Heart left ventricle (tissue), 16 donors: ENCODE measurements at places on chromosomes 6 and 20.

- peak; percentile 88 for DNase-seq
Measured at GRCh38 chr20:19688031-19688806, 69.8 kb upstream of the RIN2 start.

- DNase-seq = no peak
Measured at GRCh38 chr6:44002067-44002592, 125.1 kb downstream of the MRPL14 start.

- DNase-seq = no peak
Measured at GRCh38 chr20:60152792-60153191, 194.6 kb downstream of the CDH26 start.

GRCh38 chr20:62735331-62735821, 26.7 kb downstream of the NTSR1 start:
- no peak for DNase-seq

DNA sequence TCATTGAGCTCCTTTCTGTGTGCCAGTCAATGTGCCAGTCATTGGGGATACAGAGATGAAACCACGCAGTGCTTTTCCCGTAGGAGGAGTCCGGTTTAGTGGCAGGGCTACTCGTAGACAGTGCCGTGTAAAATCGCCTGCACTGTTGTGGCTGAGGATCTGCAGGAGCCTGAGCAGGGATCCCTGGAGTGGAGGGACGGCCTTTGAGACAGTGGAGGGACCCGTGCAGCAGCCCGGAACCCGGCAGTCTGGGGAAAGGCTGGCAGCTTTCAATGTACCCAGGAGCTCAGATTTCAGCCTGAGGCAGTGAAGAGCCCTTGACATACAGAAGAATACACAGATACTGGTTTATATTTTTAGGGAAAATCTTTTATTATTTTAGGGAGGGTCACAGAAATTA, 203.3 kb downstream of the ARID1B start:
- DNase-seq = no peak

DNA sequence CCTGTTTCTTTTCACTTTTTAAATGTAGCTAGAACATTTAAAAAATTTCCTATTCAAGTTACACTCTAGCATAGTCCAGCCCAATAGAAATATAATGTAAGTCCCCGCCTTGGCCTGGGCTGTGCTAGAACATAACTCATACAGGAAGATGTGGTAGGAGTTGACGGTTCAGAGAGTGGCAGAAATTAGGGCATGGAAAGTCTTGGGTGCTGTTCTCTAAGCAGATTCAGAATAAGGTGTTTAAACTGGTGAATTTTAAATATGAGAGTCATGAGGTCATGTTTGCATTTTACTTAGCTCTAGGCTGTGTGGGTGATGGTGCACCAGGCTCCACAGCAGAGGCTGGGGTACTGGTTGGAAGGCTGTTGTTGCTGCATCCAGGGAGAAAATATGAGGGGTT, 256.5 kb downstream of the FARS2 start:
- no peak for DNase-seq

- DNase-seq = no peak
Measured at GRCh38 chr6:40774932-40775331, 187.8 kb upstream of the LRFN2 start.

- DNase-seq = no peak
Measured at GRCh38 chr6:23097566-23097965, 528.2 kb downstream of the HDGFL1 start.

DNA sequence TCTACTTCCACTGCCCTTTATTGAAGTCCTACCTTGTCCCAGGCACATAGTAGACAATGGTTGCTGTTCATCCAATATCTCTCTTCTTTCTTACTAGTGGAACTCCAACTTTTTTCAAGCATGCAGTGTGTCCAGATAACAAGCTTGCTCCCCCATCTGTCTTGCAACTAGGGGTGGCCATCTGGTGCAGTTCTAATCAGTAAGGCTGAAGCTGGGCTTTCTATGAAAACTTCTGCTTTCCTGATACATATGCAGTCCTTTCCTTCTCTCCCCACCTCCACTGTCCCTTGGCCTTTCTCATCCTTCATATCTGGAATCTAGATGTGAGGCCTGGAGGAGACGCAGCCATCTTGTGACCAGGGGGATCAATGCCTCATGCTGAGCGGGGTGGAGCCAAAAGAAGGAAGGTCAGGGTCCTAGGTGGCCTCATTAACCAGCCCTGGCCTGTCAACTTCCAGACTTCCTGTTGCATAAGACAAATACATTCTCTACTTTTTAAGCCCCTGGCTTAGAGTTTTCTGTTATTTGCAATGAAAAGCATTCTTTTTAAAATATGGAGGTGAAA, 59.6 kb upstream of the ZFP64 start:
- DNase-seq = no peak

- DNase-seq = peak; percentile 49
Measured at GRCh38 chr6:131909408-131910218, 41.6 kb downstream of the CCN2 start.

DNA sequence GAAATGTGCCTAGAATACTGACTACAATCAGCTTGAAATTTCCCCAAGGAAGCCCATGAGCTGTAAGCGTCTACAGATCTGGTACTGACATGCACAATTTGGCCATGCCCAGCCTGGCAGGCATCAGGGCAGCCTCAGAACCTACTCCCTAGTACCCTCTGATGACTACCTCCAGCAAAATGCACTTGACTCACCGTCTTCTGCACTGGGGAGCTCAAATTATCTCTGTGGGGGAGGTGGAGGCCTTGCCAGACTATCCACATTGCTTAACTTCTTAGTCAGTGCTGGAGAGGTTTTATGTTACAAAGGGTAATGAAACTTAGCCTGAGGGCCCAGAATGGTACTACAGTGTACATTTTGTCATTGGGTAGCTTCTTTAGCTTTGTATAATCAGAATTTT, 126.0 kb upstream of the ADGRF1 start:
- DNase-seq = no peak

GRCh38 chr20:1207293-1207878, 4.1 kb downstream of the C20orf202 start:
- no peak for DNase-seq

- DNase-seq = no peak
Measured at GRCh38 chr20:745683-746301, 22.5 kb downstream of the SLC52A3 start.

DNA sequence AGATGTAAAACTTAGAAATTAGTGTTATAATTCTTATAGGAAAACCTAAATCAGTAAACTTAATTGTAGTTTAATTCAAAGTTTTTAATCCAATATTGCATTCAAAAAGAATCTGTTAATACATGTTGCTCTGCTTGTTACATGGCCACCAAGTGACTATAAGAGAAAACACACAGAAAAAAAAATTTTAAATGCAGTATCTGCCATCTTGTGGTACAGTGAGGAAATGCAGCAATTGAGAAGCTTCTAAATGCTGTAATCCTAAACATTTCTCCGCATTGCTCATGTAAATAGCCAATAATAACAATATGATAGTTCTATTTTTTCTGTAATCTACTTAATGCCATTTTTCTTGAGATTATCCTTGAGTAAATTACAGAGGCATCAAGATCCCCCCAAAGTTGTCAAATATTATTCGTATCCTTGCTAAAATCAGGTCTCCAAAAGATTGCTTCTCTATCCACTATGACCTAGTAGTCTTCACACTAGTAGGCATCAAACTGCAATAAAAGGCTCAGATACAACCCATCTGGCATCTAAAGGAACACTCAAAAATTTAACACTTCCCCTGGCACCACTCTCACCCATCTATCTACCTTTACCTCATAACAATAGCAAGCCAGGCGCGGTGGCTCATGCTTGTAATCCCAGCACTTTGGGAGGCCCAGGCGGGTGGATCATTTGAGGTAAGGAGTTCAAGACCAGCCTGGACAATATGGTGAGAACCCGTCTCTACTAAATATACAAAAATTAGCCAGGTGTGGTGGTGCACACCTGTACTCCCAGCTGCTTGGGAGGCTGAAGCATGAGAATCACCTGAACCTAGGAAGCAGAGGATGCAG, 34.6 kb downstream of the HDAC2 start:
- DNase-seq = no peak

- no peak for DNase-seq
Measured at GRCh38 chr6:163793011-163793983, 378.8 kb downstream of the QKI start.

DNA sequence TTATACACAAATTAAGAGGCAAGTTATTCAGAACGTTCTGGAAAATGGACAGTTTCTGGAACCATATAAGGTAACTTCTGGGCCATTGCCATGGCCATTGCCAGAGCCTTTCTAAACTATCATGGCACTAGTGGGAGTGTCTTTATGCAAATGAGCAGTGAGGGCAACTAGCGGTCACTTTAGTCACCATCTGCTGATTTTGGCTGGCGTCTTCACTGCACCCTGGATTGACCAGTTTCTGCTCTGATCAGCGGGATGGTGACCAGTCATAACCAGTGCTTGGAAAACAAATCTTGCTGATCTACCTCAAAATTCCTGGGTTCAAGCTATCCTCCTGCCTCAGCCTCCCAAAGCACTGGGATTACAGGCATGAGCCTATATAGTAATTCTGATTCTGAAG, 7.3 kb upstream of the SNTA1 start:
- no peak for DNase-seq

DNA sequence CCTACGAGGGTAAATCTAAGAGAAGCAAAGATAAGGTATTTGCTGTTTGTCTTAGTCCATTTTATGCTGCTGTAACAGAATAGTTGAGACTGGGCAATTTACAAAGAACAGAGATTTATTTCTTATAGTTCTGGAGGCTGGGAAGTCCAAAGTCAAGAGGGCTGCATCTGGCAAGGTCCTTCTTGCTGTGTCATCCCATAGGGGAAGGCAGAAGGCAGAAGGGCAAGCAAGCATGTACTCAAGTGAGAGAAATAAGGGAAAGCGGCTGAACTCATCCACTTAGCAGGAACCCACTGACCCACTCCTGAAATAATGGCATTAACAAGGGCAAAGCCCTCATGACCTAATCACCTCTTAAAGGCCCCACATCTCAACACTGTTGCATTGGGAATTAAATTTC, 102.7 kb downstream of the AGPAT4 start:
- DNase-seq = no peak

- no peak for DNase-seq
Measured at GRCh38 chr6:40552941-40553340, 34.2 kb downstream of the LRFN2 start.

- DNase-seq = no peak
Measured at GRCh38 chr6:33441457-33441856, 12.9 kb upstream of the ZBTB9 start.

- no peak for DNase-seq
Measured at GRCh38 chr6:11964729-11965335, 47.3 kb upstream of the HIVEP1 start.

GRCh38 chr6:43970068-43970912, 157.0 kb downstream of the MRPL14 start:
- no peak for DNase-seq

DNA sequence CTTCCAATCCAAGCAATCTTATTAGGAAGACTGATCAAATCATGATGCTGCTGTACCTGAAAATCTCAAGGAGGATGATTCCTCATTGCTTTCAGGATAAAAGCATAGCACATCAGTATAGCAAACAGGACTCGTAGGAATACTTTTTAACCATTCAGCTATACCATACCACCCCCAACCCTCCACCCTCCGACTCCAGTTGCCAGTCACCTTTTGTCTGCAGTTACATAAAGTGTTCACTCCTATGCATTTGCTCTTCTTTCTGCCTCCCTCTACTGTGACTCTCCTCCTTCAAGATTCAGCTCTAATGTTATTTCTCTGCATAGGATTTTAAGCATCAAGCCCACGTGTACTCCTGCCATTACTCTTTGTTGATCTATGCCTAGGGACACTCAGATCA, 124.7 kb upstream of the KCNQ5 start:
- DNase-seq = no peak

DNA sequence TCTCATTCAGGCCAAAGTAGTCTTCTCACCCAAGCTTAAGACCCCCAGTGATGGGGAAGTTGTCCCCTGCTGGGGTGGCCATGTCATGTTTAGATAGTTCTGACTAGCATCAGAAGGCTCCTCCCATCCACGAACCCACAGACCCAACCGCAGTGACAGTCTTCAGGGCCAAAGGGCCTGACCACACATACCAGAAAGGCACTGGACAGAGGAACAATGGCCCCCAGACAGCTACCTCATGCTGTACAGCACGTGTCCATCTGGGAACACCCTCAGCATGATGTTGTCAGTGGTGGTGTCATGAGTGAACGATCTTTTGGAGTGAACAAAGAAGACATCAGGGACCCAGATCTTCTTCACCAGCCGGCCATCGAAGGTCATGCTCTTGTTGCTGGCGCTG, 46.3 kb downstream of the GABRR2 start:
- no peak for DNase-seq

- no peak for DNase-seq
Measured at GRCh38 chr6:8900056-8900455, 464.7 kb upstream of the SLC35B3 start.

DNA sequence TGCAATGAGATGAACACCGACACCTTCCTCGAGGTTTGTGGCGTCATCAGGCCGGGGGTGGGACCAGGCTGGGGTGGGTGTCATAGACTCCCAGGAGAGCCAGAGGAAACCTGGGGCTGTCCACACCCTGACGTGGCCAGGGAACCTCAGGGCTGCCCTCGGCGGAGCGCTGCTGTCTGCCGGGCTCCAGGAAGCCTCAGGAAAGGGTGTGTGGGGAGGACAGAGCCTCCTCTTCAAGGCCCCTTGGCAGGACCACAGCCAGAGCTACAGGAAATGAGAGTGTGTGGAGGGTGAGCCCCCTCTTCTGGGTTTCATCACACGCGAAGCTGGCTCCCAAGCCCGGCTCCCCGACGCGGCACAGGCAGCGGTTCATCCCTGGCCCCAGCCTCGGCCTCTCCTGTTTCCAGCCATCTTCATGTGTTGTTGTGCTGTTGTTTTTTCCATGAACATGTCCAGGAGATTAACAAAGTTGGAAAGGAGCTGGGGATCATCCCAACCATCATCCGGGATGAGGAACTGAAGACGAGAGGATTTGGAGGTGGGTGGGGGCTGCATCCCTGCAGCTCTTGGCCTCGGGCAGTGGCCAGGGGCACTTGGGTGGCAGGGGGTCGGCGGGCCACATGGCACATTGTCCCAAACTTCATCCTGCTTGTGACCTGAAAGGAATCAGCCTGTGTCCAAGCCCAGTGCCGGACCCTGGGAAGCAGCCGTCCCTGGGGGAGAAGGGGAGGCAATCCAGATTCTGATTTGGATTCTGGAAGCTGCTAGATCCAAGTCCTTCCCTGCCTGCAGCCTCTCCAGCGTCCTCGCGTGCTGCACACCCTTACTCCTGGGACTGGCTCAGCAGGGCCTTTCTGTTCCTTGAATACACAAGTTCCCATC, 6.4 kb downstream of the NPEPL1 start:
- no peak for DNase-seq
